ENCODE measurements at places on chromosomes 2 and 18.

DNA sequence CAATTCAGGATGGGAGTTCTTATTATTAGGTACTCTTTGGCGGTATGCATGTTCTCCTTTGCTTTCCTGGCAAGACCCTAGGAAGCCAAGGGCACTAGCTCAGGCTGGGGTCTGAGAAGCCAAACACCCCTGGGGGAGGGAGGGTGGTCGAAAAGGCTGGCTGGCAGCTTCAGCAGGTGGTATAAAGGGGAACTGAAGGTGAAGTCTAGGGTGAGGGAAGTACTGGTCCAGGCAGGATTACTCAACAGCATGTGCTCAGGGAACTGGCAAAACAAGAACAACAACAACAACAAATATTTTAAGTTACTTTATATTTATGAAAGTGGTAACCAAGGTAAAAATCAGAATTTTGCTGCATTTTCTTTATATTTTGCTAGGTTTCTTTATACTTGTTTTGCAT lies 40.7 kb upstream of the PCBP1 start:
- DNase-seq = no peak

GRCh38 chr2:84904151-84904550 lies 1.3 kb upstream of the TMSB10 start:
- no peak for DNase-seq

- no peak for DNase-seq
Measured at GRCh38 chr18:75455249-75456198, 28.0 kb upstream of the SMIM21 start.

GRCh38 chr18:62586151-62586774 lies 63.4 kb downstream of the ZCCHC2 start:
- DNase-seq = peak; percentile 79

DNA sequence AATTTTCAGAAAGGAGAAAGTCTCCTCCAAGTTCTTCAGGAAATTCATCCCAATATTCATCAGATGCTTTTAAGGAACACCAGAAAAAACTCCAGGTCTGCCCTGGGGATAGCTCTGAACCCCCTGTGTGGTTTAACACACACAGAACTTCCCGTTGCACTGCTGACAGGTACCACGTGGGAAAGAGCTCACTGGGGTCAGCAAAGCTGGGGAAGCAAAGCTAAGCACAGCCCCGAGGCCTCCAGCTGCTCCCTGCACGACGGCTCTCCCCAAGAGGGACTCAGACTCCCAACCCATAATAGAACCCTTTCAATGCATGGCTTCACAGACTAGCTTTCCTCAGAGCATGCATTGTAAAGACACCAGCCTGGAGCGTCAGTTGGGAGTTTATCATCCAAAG lies 28.0 kb downstream of the ADI1 start:
- no peak for DNase-seq

GRCh38 chr18:3153107-3153704 lies 66.6 kb downstream of the MYOM1 start:
- DNase-seq = no peak

DNA sequence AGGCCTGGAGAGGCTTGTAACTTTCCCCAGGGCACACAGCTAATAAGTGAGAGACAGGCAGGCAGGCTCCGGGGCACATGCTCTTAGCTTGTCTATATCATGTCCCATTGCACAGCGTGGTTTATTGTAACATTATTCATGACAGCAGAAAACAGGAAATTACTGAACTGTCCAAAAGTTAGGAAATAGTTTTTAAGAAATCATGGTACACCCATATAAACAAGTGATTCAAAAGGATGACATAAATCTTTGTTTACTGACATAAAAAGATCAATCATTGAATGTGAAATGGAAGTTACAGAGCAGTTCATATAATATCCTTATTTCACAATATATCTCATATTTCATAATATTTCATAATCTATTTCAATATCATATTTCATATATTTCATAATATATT lies 34.3 kb upstream of the TXNDC2 start:
- DNase-seq = no peak

DNA sequence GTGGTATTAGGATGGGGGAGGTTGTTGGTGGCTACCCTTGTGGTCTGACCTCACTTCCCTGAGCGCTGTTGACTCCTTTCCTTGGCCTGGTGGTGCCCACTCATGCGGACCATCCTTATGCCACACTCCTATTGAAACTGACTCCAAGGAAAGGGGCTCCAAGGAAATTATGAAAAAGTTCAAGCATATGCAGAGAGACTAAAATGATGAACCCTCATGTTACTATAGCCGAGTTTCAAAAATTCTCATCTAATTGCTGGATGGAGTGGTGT lies 96.2 kb upstream of the STPG4 start:
- no peak for DNase-seq

GRCh38 chr2:43461453-43462073 lies 134.3 kb downstream of the THADA start:
- no peak for DNase-seq

- no peak for DNase-seq
Measured at GRCh38 chr2:108217211-108217610, 22.6 kb upstream of the SULT1C3 start.

GRCh38 chr2:191436368-191437055 lies 191.3 kb downstream of the MYO1B start:
- DNase-seq = no peak

GRCh38 chr2:199734651-199735050 lies 116.3 kb downstream of the FTCDNL1 start:
- DNase-seq = no peak
